CD4-positive, alpha-beta T cell treated with Interleukin-12 subunit alpha and Interleukin-12 subunit beta, for 1 hour (primary cell): ENCODE measurements at places on chromosomes 2 and 18.
A peak's percentile ranks its signal among the peaks of the same experiment; 100 is the strongest.

- DNase-seq: no peak
Observed at GRCh38 chr2:38438133-38438882, 61.2 kb upstream of the ATL2 start.

- no peak for DNase-seq
Observed at GRCh38 chr2:240877460-240878340, 9.1 kb downstream of the AGXT start.

DNA sequence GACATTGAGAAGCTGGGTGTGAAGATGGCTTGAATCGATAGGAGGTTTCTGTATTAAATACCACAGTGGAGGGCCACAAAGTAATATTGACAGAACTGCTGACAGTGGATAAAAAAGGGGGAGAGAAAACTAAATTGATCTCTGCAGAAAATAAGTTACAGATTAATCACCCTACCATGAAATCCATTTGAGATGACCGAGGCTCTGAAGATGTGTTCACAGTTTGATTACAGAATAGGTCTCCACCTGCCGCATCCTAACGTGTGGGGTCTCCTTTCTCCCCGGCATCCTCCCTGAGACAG is 165.6 kb downstream of the EIPR1 start:
- DNase-seq: no peak

DNA sequence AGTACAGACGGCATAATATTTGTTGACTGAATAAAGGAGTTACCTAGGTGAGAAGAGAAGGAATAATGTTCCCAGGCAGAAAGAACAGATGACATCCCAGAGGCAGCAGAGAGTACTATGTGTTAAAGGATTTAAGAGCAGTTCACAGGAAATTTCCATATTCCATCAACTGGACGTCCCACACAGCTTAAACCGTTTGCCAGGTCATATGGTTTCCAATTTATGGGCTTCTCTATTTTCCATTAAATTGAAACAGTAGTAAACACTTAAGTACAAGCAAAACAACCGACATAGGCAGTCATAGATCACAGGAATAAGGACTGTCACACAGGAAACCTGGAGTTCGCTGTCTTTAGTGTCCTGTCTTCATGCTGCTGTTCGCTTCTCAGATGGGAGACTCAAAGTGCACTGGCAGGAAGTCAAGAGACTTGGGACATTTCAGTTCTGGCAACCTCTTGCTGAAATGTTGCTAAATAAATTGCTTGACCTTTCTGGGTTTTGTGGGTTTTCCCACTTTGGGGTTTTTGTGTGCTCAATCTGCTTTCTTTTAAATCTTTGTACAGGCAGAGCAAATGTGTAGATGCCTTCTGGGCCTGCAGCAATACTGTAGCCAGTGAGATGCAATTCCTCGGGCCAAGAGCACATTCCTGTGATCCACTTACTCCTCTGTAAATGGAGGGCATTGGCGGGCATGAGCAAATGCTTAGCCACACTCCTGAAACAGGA is 5.8 kb upstream of the PIEZO2 start:
- DNase-seq: no peak

- no peak for DNase-seq
Observed at GRCh38 chr2:64637931-64638330, 15.8 kb downstream of the SERTAD2 start.

DNA sequence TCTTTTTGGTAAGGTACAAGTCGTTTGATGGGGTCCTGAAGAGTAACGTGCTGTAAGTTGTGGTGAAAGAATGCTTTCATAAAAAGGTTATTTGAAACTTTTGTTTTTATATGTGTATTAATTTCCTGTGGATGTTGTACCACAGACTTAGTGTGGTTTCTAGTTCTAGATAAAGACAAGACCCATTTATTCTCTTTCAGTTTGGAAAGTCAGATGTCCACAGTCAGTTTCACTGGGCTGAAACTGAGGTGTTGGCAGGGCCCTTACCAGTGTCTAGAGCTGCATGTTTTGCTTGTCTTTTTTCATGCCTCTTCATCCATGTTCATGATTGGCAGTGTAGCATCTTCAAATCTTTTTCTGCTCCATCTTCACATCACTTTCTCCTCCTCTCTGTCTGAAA is 22.1 kb upstream of the DOCK10 start:
- peak; percentile 6 for DNase-seq

GRCh38 chr2:150702791-150703190 is 215.3 kb upstream of the RND3 start:
- no peak for DNase-seq

DNA sequence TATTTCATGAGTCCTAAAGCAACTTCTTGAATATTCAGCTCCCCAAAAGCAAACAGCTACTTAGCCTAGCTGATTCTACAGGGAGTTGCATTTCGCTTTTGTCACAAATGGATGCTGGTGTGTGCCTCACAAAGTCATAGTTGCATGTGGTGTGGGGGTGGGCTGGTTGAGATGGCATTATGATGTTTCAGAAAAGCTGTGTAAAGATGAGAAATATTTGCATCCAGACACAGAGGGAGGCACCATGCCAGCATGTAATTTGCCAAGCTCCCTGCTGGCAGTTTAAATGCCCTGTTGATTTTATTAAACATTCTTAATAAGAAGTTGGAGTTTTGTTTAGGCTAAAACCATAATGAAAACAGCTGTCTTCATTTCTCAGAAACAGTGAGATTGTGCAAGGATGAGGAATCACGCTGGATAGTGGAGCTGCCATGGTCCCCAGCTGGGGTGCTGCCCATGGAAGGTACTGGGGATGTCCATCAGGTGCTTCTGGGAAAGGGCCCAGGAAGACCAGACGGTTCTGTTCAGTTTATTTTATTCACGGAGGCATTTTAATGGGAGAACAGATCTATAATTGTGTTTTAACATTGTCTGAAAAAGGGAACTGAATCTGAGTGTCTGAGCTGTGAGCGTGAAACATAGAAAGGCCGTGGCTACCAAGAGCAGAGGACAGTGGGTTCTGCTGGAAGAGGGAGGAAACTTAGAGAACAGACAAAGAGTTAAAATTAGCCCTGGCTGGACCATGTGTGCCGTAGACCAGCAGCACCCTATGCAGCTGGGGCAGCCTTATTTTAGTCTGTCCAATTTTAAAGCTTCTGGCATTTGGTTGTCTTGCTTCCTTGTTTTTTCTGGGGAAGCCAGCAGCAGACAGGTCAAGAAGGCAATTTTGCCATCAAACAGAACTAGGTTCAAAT is 177.1 kb downstream of the FAM210A start:
- DNase-seq: no peak

- DNase-seq: no peak
Observed at GRCh38 chr2:31950946-31951562, 59.8 kb downstream of the MEMO1 start.

GRCh38 chr2:95266781-95267430 is 7.3 kb upstream of the PROM2 start:
- DNase-seq: no peak
